ENCODE measurements at places on chromosomes 12 and 14.

- no peak for DNase-seq
Measured at GRCh38 chr14:104142136-104142945, 4.0 kb downstream of the KIF26A start.

DNA sequence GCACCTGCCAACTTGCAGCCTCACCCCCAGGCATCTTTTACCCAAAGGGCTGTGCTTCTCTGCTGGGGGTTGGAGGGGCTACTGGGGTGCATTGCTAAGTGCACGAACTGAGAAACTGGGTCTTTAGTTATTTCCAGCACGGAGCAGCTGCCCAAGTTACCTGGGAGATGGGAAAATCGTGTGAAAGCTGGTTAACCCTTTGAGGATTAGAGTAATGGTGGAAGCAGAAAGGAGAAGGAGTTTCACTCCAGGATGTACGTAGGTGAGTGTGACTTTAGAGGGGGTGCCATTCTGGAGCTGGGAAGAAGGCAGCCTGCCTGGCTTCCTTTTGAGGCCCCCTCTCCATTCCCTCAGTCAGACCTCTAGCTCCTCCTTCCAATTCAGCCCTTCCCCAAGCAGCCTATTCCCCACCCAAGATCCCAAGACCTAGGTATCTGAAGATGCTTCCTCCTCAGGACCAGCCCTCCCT lies 1.0 kb upstream of the ADCY6 start:
- DNase-seq: no peak

DNA sequence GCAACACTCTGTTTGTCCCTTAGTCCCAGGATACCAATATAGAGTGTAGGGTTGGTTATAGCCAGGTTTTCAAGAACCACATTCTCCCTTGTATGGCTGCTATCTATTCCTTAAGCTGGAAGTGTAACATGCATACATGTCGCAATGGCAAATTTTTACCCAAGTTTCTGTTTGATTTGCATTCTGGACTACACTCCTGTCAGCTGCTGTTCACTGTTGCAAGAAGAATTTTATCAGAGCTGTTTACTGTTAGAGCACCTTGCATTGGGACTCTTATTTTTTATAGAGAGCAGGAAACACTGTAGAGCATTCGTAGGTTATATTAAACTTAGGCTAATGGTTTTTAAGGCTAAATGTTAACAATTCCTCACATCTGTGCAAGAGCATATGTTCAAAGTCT lies 376.0 kb upstream of the LRFN5 start:
- DNase-seq: no peak

DNA sequence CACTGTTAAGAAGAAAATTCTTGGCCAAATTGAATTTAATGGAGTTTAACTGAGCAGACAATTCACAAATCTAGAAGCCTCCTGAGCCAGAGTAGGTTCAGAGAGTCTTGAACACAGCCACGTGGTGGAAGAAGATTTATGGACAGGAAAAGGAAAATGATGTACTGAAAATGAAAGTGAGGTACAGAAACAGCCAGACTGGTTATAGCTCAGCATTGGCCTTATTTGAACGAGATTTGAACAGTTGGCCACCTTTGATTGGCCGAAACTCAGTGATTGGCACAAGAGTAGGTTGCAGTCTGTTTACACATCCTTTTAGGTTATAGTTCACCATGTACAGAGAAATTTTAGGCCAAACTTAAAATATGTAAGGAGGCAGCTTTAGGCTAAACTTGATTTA lies 9.9 kb downstream of the OAS2 start:
- DNase-seq: no peak
